ENCODE measurements at places on chromosomes 1 and 21.
A peak's percentile ranks its signal among the peaks of the same experiment; 100 is the strongest.

DNA sequence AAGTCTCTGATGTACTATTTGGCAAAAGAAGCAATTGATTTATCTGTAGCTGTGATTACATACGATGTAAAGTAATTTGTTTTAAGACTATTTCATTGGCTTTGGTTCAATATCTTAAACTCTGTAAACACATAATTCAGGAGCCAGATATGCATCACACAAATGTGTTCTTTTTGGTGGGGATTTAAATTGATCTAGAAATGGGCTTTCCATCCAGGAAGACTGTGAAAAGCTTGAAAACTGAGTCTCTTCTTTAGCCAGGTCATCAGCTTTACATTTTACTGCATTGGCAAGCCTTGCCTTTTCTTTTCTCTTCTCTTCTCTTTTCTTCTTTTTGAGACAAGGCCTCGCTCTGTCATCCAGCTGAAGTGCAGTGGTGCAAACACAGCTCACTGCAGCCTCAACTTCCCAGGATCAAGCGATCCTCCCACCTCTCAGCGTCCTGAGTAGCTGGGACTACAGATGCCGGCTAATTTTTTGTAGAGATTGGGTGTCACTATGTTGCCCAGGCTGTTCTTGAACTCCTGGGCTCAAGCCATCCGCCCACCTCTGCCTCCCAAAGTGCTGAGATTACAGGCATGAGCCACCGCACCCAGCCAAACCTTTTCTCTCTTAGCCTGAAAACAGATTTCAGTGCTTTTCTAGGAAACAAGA lies 1.4 kb downstream of the RCAN3 start:
- no peak for DNase-seq

GRCh38 chr1:175287377-175287776 lies 94.8 kb upstream of the KIAA0040 start:
- no peak for DNase-seq

DNA sequence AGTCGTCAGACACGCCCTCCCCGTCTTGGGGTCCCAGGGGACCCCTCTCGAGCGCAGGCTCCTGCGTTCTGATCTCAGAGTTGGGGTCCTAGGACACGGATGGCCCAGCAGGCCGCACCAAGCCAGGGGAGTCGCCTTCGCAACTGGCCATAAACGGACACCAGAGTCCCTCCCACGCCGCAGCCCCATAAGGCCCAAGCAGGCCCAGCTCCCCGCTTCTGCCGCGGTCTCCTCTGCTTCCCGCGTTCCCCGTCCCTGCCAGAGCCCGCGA lies 633 bp downstream of the DMRTA2 start:
- DNase-seq, result no peak

DNA sequence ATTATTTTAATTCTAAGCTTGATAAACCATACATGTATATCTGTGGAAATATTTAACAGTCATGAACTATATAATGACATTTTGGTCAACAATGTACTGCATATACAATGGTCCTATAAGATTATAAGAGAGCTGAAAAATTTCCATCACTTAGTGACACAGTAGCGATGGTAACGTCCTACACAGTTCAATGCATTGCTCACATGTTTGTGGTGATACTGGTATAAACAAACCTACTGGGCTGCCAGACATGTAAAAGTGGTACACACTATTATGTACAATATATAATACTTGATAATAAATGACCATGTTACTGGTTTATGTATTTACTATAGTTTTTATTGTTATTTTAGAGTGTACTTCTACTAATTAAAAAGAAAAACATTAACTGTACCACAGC lies 841.9 kb downstream of the LTN1 start:
- DNase-seq, result no peak

GRCh38 chr21:15060543-15061175 lies 4.1 kb downstream of the NRIP1 start:
- DNase-seq, result peak; percentile 73

- DNase-seq, result no peak
Measured at GRCh38 chr1:19066874-19067181, 110.4 kb upstream of the IFFO2 start.

Measured in fibroblast of skin of right biceps (primary cell).